ENCODE measurements at places on chromosomes 2 and 18. TPM values are rescaled to one million over a fixed set of nuclear protein-coding genes. Genes with fewer than 3 reads are reported as not detected.
A peak's percentile ranks its signal among the peaks of the same experiment; 100 is the strongest.

GRCh38 chr18:51862051-51862715 is 477.8 kb upstream of the DCC start:
- no peak for DNase-seq

DNA sequence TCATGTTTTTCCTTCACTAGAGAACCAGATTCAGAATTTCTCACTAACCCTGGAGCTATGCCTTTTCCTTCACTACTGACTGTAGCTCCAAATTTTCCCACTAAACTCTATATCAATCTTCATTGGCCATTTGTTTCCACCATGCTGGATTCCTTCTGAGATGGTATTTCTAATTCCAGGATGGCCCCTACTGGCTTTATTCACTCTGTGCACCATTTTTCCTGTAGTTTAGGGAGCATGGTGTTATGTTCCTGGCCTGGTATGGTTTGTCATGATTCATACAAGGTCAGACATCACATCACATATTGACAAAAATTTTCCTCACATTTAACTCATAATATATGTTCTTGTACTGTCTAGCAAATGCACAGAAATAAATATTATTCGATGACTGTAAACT is 229.2 kb upstream of the TFPI start:
- no peak for DNase-seq

GRCh38 chr2:232835687-232836208 is 34.3 kb upstream of the SNORC start:
- no peak for DNase-seq

- no peak for DNase-seq
Observed at GRCh38 chr18:41353777-41354528, 601.1 kb upstream of the PIK3C3 start.

DNA sequence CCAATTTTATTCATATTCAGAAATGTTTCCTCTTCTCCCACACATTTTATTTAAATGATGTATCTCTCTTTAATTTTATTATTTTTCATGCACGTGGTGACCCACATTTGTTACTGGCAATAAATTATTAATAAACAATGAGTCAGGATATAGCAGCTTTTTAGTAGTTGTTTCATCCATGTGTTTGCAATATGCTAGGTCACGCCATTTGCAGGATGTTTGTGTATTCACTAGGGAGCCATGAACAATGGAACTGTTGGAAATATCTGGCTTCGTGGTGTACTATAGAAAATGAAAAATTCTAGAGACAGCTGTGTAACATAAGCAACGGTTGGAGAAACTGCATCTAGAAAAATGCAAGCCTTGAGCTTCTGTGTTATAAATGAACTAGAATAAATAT is 176.0 kb upstream of the COL3A1 start:
- no peak for DNase-seq

DNA sequence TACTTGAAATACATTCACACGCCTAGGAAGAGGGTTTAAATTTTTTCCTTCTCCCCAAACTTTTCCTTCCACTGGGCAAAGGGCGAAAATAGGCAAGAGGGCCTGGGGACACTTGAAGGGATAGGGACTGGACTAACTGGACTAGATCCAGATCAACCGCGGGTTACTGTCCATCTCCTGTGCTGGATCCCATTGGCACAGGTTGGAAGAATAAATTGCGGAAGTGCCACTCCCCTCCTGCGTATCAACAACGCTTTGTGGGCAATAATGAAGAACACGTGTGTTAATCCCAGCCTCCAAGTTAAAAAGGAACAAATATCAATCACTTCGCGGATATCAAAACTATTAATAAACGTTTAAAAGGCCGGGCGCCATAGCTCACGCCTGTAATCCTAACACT is 1.7 kb upstream of the FZD5 start:
- no peak for DNase-seq

DNA sequence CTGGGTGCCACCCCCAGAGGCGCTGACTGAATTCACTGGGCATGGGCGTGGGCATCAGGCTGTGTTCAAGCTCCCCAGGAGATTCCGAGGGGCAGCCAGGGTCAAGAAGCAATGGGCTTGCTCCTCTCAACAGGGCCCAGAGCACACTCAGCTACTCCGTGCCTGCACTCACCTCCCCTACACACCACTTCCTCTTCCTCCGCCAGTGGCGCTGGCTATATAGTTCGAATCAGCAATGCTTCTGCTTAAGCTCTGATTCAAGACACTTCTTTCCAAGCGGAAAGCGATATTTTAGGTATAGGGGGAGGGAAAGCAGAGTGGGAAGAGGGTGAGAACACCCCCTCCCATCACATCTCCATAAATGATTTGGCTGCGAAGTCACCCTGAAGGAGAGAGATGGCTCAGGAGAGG is 42.1 kb downstream of the CRACDL start:
- peak; percentile 38 for DNase-seq

DNA sequence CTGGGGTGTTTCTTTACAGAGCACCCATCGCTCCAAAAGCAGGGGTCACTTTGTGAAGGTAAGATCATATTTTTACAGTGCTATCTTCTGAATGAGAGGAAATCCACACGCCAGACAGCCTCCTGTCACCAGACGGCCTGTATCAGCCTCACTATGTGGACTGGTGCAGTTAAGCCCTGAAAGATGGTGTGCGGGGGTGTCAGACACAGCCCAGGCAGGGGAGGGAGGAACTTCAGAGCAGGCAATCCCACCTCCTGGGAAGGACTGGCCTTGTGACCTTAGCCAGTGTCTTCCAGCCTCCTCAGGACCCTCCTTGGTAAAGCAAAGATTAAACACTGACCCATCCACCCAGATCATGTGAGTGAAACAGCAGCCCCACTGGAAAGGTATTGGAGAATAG is 249.4 kb upstream of the CTAGE1 start:
- DNase-seq = no peak

DNA sequence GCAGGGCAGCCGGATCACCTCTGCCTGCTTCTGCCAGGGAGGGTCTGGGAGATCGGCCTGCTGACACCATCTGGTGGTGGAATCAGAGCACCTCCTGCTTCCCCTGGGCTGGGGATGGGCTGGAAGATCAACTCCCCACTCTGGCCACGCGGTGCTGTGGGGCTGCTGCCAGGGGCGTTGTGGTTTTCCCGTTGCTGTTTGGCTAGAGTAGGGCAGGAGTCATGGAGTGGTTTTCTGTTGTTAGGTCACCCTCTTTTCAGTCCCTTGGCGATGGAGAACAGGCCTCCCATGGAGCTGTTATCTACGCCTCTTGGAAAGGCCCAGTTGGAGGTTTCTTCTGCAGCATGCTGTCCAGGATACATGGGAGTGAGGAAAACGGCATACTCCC is 15.2 kb downstream of the BCL2L11 start:
- no peak for DNase-seq

DNA sequence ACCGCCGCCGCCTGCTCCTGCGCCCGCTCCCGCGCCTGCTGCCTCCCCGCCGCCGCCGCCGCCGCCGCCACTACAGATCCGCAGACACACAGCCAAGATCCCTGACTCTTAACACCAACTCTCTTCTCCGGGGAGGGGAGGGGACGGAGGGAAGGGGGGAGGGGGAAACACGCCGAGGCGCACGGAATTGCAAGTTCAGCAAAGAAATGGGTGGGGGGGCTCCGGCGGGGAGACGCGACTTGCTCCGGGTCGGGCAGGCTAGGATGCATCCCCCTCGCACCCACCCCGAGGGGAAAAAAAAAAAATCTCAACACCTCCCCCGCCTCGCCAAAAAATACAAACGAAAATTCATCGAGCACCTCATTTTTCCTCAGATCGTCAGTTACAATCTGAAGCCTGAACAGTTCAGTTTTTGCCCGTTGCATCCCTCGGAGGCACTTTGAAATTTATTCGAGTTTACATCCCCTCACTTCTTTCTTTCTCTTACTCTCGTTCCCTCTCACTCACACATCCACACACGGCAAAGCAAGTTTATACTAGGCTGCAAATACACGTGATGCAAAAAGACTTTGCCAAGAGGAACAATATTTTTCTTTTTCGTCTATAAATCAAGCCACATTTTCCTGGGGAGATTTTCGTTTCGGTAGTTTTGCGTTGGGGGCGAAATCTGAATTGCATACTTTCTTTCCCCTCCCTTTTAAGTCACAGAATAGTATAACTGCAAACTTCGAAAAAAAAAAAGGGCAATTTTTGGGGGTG is at the start of gene TCF4:
Gene TCF4 (minus strand): TSS at position 82 of the 759 bp plus-strand sequence. CDS start 1,076 bp downstream, outside the sequence.
- peak; percentile 75 for DNase-seq

- no peak for DNase-seq
Observed at GRCh38 chr2:37507051-37507410, 162.6 kb downstream of the QPCT start.

- no peak for DNase-seq
Observed at GRCh38 chr2:24899361-24899910, 20.6 kb downstream of the ADCY3 start.

DNA sequence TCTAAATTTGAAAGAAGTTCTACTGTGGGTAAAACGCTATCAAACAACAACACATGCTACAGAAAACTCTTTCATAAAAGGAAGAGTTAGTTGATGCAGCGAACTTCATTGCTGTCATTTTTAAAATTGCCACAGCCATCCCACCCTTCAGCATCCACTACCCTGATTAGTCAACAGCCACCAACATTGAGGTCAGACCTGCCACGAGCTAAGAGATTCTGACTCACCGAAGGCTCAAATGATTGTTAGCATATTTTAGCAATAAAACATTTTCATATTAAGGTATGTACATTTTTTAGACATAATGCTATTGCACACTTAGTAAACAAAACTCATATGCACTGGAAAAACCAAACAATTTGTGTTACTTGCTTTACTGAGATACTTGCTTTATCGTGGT is 347.1 kb downstream of the CLIP4 start:
- DNase-seq = no peak

DNA sequence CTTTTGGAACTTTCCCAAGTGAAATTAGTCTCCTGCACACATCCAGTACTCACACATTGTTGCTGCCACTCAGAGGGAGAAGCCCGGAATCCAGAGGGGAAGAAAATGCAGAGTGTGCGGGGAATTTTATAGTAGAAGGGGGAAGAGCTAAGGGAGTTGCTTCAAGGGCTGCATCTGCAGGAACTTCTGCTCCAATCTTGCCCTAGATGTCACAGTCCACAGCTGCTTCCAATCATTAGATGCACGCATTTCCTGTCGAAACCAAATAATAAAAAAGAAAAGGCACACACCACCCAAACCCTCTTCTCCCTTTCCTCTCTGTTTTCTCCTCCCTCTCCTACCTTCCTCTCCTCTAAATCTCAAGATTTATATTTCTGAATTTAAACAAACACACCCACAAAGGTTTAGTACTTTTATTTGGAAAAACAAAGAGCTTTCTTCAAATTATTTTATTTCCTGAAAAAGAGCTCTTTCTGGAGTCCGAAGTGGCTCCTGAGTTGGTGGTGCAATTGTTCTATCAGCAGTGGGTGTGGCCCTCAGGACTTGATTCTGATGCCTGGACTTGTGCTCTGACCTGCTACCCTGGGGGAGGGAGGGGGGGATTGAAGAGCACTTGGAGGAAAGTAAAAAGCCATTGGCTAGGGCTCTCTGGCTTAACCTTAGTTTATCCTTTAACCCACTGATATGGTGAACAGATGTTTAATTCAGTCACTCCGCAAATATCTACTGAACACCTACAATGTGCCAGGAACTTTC is 72.0 kb downstream of the KCNE4 start:
- no peak for DNase-seq

- DNase-seq = no peak
Observed at GRCh38 chr2:31113765-31114164, 24.5 kb downstream of the GALNT14 start.

- DNase-seq = no peak
Observed at GRCh38 chr2:128303911-128304310, 14.8 kb downstream of the HS6ST1 start.

DNA sequence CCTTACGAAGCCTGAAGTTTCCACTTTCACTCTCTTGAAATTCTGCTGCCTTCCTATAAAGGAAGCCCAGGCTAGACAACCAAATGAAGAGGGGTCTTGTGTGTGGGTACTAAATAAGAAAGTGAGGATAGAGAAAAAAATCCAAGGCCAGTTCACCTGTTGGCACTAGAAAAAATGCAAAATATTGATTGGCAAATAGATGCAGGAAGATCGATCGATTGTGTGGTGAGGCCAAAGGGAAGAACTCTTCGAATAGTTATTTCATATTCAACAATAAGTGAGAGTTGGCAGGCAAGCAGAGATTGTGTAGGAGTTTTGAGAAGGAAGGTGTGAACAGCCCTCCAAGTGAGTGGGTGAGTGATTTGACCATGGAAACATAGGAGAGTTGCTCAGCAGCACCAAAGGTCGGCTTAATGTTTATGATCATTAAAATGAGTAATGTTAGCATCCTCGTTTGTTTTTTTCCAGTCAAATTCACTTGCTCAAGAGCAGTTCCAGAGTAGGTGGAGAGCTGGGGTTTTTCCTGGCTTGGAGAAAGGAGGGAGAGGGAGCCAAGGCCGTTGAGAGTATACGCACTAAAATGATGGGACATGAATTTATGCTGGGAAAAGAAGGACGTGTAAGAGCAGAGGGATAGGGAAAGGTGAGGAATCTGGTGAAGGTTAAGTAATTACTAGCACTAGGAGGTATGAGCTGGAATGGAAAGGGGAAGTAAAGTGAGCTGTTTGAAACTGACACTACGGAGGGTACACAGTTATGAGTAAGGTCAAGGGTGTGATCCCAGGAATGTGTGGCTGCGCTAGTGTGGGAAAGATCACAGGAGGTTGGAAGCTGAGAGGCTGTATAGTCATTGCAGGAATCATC is 1.1 kb upstream of the NAPG start:
- DNase-seq = no peak

- DNase-seq = no peak
Observed at GRCh38 chr2:47129191-47129706, 25.9 kb downstream of the STPG4 start.

DNA sequence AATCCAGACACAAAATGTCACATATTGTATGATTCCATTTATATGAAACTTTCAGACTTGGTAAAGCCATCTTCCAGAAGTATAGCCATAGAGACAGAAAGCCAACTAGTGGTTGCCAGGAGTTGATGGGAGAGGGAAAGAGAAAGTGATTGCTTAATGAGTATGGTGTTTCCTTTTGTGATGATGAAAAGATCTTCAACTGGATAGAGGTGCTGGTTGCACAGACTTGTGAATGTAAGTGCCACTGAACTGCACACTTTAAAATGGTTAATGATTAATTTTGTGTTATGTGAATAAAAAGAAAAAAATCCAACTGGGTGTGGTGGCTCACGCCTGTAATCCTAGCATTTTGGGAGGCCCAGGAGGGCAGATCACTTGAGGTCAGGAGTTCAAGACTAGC is 135.3 kb upstream of the SLC1A4 start:
- no peak for DNase-seq

DNA sequence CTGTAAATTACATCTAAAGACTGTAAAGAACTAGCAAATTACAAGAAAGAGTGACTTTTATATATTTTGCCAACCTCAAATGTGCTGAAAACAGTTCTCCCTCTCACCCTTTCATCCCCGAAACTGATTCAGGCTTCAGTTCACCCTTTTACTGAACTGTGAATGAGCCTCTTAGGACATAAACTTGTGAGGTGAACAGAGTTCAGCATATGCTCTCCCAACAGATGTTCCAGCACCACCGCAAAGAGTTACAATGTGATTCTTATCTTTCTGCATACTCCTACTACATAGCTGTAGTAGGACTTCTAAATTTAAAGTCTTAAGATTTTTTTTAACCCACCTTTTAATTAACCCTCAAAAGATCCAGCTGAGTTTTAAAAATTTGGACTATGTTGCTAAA is 1.2 kb upstream of the ZCCHC2 start:
- no peak for DNase-seq

GRCh38 chr18:22034276-22034675 is 135.1 kb upstream of the GATA6 start:
- DNase-seq = no peak

The GLB1L gene
- total RNA-seq = 10.0 TPM

The CPLX4 gene
- total RNA-seq = not detected

The COL3A1 gene
- 188 TPM for total RNA-seq

The KRTCAP3 gene
- total RNA-seq = 22.5 TPM

The ANKRD53 gene
- 0.38 TPM for total RNA-seq

The AGPS gene
- 44.8 TPM for total RNA-seq

The PRKAG3 gene
- total RNA-seq = not detected

The RAB17 gene
- total RNA-seq = 50.9 TPM
